ENCODE measurements at places on chromosomes 13 and 19.

DNA sequence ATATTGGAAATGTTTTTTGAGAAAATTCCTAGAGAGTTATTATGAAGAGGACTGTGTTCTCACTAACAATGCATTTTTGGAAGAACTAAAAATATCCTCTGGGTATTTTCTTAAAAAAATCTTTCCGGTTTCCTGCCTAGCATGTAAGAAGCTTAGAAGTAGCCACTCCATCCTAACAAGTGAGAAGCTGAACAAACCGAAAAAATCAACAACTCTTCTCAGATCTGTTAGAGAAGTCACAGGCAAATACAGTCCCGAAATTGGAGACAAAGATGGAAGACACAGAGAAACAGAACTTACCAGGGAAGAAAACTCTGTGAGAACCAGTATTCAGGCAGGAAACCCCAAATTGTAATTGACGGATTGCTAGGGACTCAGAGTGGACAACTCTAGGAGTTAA, 173.0 kb downstream of the KLF12 start:
- DNase-seq: no peak

GRCh38 chr13:93945621-93946020, 533.9 kb downstream of the DCT start:
- DNase-seq: no peak

DNA sequence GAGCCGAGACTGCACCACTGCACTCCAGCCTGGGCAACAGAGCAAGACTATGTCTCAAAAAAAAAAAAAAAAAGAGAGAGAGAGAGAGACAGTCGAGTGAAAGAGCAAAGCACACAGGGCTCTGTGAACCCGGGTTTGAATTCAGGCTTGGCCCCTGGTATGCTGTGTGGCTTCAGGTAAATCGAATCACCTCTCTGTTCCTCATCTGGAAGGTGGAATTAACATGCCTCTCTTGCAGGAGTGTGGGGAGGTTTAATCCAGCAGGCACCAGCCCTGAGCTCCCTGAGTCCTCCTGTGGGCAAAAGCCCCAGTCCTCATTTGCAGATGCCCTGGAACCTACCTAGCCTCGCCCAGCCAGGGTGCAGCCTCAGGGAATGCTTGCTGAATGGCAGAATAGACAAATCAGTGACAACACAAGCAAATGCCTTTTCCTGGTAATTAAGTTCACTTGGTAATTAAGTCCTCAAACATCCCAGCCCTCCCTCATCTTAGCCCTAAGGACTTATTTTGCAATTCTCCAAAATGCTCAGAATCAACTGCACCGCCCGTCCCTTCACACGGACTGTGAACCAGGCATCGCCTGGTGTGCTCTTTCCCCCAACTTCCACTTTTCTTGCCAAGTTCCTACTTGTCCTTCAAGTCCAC, 4.6 kb upstream of the ZNRF4 start:
- DNase-seq: no peak

DNA sequence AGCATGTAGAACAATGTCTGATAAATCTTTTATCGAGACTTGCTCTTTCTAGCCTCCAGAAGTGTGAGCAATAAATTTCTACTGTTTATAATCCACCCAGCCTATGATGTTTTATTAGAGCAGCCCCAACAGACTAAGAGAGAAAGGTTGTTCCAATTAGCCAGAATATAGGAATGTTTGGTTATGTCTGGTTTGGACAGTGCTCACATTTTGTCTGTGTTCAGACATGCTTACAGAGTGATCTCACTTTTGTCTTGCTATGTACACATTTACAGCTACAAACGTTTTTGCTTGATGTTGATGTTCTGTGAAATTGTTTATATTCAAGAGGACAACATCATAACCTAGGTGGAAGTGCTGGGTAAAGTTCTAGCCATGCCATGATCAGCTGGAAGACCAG, 18.0 kb upstream of the EVI5L start:
- DNase-seq: no peak

DNA sequence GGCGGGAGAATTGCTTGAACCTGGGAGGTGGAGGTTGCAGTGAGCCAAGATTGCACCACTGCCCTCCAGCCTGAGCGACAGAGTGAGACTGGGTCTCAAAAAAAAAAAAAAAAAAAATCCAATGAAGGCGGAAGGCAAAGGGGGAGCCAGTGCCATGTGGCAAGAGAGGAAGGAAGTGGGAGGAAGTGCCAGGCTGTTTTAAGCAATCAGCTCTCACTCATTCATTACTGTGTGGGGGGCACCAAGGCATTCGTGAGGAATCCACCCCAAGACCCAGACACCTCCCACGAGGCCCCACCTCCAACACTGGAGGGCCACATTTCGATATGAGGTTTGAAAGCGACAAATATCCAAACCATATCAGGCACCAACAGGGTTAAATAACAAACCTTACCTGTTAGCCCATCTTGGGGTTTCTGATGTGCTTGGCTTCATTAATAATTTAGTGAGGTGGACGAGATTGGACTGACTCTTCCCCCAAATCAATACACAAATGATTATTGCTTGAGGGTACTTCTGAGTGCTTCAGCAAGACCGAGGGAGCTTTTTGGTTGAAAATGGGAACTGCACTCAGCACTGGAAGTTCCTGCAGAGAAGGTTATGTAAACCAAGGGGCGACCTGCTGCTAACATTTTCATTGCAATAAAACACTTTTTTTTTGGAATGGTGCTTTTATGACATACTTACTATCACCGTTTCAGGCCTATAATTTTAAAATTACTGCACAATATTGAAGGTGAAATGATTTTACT, 7.5 kb upstream of the LRP3 start:
- no peak for DNase-seq

DNA sequence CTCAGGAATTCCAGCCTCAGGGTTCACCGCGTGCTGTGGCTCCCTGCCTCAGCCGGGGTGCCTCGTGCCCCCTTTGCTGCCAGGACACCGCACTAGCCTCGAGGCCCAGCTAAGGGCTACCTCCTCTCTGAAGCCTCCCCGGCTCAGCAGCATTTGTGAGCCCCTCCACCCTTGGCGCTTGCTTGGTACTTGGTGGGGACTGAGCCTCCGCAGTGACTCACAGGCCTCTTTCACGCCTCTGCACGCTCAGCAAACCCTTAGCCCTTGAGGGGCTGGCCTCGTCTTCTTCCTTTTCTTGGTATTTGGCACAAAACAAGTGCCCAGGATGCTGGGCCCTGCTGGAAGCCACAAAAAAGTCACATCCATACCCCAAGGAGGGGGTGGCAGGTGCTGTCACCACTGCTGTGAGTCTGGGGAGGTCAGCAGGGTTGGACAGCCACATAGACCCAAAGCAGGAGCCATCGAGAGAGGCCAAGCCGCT, 85.4 kb upstream of the TM9SF2 start:
- DNase-seq: no peak

GRCh38 chr13:107969546-107969945, 245.8 kb downstream of the LIG4 start:
- DNase-seq: no peak

GRCh38 chr19:42038666-42039065, 31.3 kb downstream of the GRIK5 start:
- no peak for DNase-seq
